DND-41 (cell line): ENCODE measurements at places on chromosomes 5 and 9.

DNA sequence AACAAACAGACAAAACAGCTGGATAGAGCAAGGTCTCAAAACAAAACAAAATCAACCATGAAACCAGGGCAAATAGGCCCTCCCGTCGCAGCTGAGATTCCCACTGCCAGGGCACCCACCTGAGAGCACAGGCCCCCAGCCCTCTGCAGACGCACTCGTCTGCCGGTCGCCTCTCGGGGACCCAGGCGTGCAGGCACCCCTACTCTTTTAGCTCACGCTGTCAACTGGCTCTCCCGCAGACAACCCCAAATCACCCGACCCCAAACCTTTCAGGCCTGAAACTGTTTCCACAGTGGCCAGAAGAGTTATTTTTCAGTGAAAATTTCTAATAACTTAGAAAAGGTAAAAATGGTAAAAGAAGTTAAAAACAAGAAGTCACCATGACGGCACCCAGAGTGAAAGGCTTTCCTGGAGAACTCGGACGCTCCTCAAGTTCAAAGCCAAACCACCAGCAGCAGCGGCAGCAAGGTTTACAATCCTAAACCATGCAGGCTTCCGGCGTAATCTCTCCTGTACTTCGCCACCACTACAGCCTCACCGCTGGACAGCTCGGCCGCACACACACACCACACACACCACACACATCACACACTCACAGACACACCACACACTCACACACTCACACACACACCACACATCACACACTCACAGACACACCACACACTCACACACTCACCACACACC is 1.9 kb upstream of the UBE2QL1 start:
- DNase-seq: no peak

DNA sequence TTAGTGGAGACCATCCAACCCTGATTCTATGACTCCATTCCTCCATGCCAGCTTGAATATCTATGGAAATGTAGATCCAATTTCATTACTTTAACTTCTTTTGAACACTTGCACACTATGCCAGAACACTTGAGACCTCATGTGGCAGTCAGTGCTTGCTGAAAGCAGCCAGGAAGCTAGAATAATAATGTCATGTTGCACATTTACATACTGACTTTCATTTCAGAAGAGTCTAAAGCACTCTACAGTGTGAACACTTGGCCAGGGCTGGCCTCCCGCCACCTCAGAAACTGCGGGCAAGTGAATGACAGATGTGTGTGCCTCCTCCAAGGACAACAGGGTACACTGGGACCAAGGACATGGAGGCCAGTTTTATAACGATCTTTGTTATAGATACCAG is 97.3 kb downstream of the SLF1 start:
- DNase-seq: no peak

DNA sequence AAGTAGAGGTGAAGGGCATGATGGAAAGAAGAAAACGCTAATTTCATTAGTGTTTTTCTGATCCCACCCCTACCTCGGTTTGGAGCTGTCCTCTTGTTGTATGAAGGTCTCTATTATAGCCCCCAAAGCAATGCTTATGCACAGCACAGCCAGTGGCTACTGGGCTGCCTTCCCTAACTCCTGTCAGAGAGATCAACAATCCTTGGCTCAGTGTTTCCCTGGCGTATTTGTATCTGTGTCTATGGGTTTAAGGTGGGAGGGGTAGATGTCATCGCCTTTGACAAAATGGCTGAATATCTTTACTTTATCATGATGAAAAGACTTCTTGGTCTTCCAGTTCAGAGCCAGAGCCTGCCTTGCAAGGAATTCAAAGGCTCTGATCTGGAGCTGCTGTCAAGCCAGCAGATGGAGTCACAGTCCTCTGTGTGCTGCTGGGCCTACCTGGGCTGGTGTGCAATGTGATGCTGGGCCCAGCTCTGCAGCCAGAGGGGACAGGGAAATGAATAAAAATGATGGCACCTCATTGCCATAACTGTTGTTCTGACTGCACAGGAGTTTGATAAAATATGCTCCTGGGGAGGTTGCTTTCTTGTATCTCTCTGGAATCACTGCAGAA is 20.1 kb upstream of the HSPA9 start:
- DNase-seq: no peak

DNA sequence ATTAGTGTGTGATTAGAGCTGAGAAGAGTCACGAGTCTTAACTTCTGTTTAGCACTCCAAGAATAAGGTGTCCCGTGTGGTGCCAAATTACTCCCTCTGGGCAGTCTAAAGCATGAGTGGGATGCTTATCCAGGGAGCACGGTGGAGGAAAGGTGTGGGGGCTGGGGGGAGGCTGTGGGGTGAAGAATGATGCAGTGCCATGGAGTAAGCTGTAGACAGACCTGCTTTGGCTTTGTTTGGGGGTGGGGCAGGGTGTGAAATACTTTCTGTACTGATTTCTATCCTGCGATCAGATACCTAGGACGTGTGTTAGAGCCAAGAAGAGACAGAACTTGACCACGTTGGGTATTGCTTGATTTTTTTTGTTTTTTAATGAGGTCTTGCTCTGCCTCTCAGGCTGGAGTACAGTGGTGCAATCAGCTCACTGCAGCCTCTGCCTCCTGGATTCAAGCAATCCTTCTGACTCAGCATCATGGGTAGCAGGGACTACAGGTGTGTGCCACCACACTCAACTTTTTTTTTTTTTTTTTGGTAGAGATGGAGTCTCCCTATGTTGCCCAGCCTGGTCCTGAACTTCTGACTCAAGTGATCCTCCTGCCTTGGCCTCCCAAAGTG is 232.8 kb downstream of the MAN2A1 start:
- DNase-seq: peak; percentile 69
